ENCODE measurements at places on chromosomes 4 and X.

- H3K4me3 ChIP-seq: no peak overlapping the region
- H3K36me3 ChIP-seq: no peaks in the 10 kb centered on the region
- no peaks in the 10 kb centered on the region for H3K4me1 ChIP-seq
- H3K27ac ChIP-seq: no peak overlapping the region
- no peak for DNase-seq
These were observed 89.0 kb downstream of the NAF1 start for GRCh38 chr4:163077680-163078079.

GRCh38 chr4:39698424-39699009, 581 bp downstream of the UBE2K start:
- H3K27ac ChIP-seq: peak overlapping the region; percentile 92
- H3K36me3 ChIP-seq: peaks cover 16% of the 10 kb centered on the region
- DNase-seq: no peak
- peaks cover 25% of the 10 kb centered on the region for H3K4me1 ChIP-seq
- no peaks in the 10 kb centered on the region for H3K27me3 ChIP-seq
- H3K4me3 ChIP-seq: peak overlapping the region; percentile 94

DNA sequence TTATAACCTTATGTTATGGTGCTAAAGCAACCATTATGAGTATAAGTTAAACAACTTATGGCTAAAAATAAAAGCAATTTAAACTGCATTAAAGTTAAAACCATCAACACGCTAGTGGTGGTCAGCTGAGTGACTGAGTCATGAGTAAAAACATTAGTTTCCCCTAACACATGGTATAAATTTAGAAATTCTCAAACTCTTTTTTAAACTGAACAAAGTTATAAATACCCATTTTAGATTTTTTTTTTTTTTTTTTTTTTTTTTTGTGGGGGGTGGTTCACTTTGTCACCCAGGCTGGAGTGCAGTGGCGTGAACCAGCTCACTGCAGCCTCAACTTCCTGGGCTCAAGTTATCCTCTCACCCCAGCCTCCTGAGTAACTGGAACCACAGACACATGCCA, 5.4 kb upstream of the BBS7 start:
- H3K4me1 ChIP-seq: peaks cover 9% of the 10 kb centered on the region
- no peak overlapping the region for H3K4me3 ChIP-seq
- no peaks in the 10 kb centered on the region for H3K36me3 ChIP-seq

- no peak for DNase-seq
- no peaks in the 10 kb centered on the region for H3K4me1 ChIP-seq
- H3K27me3 ChIP-seq: no peaks in the 10 kb centered on the region
- H3K4me3 ChIP-seq: no peak overlapping the region
These were observed 1029.3 kb downstream of the TECRL start for GRCh38 chr4:63379750-63380522.

DNA sequence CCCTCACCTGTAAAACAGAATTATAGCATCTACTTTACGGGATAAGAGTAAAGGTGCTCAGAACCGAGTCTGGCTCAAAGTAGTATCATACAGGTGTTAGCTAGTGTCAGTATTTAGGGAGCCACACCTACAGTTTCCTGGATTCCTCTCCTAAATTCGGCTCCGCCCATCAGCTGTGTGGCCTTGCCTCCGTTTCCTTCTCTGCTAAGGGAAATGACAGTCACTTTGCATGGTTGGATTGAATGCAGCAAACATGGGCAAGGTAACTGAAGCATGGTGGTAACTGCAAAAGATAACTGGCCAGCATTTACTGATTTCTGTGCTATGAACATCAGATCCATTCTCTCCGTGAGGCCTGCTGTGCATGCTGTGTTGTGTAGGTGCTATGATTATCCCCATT, 2.8 kb downstream of the PPP1R3F start:
- H3K36me3 ChIP-seq: peaks cover 32% of the 10 kb centered on the region
- peak; percentile 59 for DNase-seq
- H3K27me3 ChIP-seq: no peaks in the 10 kb centered on the region
- peak overlapping the region; percentile 95 for H3K27ac ChIP-seq
- H3K4me3 ChIP-seq: peak overlapping the region; percentile 80

DNA sequence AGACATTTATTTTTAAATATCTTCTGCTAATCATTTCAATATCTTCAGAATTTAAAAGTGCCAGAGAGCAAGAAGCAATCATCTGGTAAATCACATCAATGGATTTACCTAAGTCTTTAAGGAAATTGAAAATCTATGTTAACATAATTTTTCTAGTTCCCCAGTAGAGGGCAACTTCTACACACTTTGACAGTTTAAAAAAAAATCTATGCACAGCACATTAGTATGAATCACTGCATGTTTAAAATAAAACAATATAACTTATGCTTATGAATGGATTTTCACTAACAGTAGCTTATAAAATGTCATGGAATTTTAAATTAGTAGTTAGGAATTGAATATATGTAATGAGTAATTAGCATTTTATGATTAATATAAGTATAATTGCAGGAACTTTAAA, 126.5 kb downstream of the REELD1 start:
- H3K4me1 ChIP-seq: peaks cover 5% of the 10 kb centered on the region
- H3K36me3 ChIP-seq: no peaks in the 10 kb centered on the region
- H3K4me3 ChIP-seq: no peak overlapping the region
- no peaks in the 10 kb centered on the region for H3K27me3 ChIP-seq

DNA sequence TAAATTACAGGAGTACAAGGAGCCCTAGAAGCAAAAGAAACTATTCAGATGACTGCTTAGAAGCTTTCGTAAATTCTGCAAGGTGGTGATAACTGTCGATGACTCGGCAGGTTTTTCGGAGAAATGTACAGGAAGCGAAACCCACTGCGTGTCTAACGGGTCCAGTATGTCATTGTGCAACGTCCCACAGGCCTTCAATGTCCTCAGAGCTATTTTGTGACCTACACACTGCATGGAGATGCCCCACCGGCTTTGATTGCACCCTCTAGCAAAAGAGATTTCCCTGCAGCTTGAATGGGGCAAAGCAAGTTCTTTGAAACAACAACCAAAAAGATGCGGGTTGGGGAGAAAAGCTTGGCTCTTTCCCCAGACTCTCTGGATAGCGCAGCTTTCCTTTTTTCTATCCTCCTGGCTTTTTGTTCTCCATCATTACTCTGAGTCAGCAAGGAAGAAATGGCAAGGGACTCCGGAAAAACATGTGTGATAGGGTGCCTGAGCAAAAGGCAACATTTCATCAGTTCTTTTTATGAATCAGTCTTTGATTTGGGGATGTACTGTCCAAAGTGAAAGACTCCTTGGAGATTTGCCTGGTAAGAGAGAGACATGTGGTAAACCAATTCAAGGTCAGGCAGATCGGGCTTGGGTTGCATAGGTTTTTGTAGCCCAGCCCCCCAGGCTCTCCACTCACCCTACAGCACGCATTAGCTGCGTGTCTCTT, 112.0 kb upstream of the TBL1X start:
- peak overlapping the region; percentile 97 for H3K27ac ChIP-seq
- peaks cover 60% of the 10 kb centered on the region for H3K4me1 ChIP-seq
- H3K27me3 ChIP-seq: no peaks in the 10 kb centered on the region
- H3K4me3 ChIP-seq: peak overlapping the region; percentile 64
- DNase-seq: peak; percentile 87
- H3K36me3 ChIP-seq: peaks cover 22% of the 10 kb centered on the region

DNA sequence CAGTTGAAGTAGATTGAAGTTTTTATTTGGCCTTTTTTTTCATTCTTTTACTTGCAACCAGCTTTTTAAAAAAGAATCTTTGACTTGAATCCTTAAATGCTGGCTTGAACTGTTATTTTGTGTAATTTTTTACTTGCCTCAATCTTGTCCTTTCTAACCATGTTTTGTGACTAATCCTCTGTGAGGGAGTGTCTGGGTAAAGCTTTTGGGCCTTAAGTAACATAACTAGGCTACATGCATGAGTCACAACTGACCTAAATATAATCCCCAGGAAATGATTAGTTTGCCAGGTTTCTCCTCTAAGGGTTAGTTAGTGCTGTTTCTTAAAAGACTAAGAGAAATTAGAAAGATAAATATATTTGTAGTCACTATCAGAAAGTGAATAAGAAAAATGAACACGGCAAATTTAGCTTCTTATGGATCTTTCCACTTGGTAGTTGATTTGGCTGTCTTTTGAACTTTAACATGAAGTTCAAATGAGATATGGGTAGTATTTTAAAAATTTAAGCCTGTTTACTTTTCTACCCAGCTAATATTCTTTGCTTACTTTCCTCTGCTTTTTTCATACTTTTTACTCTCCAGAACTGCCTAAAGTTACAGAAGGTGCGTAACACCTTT, 13.0 kb downstream of the EXOC1 start:
- H3K4me3 ChIP-seq: no peak overlapping the region
- DNase-seq: no peak
- no peaks in the 10 kb centered on the region for H3K27me3 ChIP-seq
- peak overlapping the region; percentile 62 for H3K27ac ChIP-seq
- peaks cover 26% of the 10 kb centered on the region for H3K4me1 ChIP-seq

- no peak for DNase-seq
- H3K27me3 ChIP-seq: no peaks in the 10 kb centered on the region
- no peak overlapping the region for H3K4me3 ChIP-seq
- no peaks in the 10 kb centered on the region for H3K4me1 ChIP-seq
These were observed 37.2 kb downstream of the CXCL8 start for GRCh38 chr4:73777612-73778011.

- peaks cover 31% of the 10 kb centered on the region for H3K4me1 ChIP-seq
- H3K27me3 ChIP-seq: peaks cover 89% of the 10 kb centered on the region
- H3K4me3 ChIP-seq: peak overlapping the region; percentile 27
- DNase-seq: no peak
- H3K27ac ChIP-seq: peak overlapping the region; percentile 61
These were observed 547 bp upstream of the PDGFRA start for GRCh38 chr4:54228546-54228945.

- no peaks in the 10 kb centered on the region for H3K4me1 ChIP-seq
- no peaks in the 10 kb centered on the region for H3K36me3 ChIP-seq
- no peak for DNase-seq
- no peaks in the 10 kb centered on the region for H3K27me3 ChIP-seq
These were observed 25.7 kb upstream of the PPARGC1A start for GRCh38 chr4:23915459-23916132.

DNA sequence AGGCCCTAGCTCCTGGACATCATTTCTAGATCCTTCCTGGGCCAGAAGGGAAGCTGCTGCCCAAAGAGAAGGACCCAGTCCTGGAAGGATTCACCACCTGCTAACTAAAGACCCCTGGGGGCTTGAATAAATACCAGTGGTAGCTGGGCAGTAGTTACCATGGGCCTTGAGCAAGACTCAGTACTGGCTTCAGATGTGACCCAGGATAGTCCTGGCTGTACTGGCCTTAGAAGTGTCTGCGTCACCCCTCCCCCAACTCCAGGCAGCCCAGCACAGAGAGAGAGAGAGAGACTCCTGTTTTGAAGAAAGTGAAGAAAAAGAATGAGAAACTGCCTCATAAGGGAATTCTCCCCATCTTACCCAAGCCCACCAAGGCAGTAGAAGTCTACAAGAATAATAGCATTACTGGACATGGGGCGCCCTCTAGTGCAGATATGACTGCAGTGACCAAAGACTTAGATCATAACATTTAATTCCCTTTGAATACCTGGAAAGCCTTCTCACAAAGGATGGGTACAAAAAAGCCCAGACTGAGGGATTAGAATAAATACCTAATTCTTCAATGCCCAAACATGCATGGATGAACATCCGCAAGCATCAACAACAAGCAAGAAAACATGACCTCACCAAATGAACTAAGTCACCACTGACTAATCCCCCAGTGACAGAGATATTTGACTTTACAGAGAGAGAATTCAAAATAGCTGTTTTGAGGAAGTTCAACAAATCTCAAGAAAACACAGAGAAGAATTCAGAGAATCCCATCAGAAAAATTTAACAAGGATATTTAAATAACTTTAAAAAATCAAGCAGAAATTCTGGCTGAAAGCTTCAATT, 171.8 kb downstream of the HNRNPD start:
- H3K4me1 ChIP-seq: peaks cover 3% of the 10 kb centered on the region
- H3K4me3 ChIP-seq: no peak overlapping the region
- peak; percentile 57 for DNase-seq
- H3K27ac ChIP-seq: no peak overlapping the region
- peaks cover 12% of the 10 kb centered on the region for H3K27me3 ChIP-seq
- no peaks in the 10 kb centered on the region for H3K36me3 ChIP-seq

DNA sequence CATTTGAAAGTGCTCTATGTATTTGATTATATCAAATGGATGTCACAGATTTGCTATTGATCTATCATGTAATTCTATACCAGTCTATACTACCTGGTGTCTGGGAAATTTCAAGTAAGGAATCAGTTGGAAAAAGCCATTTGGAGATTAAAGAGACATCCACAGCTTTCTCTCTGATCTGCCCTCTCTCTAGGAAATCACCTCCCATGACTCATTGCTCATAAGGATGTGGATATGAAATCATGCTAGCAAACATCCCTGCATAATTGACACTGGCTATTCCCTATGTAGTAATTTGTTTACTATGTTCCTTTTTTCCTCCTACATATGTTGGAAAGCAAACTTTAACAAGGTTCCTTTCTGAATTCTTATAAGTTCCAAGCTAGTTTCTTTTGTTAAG, 94.3 kb downstream of the TEX13A start:
- no peak overlapping the region for H3K4me3 ChIP-seq
- H3K4me1 ChIP-seq: no peaks in the 10 kb centered on the region
- H3K27me3 ChIP-seq: no peaks in the 10 kb centered on the region
- H3K27ac ChIP-seq: no peak overlapping the region
- DNase-seq: no peak

DNA sequence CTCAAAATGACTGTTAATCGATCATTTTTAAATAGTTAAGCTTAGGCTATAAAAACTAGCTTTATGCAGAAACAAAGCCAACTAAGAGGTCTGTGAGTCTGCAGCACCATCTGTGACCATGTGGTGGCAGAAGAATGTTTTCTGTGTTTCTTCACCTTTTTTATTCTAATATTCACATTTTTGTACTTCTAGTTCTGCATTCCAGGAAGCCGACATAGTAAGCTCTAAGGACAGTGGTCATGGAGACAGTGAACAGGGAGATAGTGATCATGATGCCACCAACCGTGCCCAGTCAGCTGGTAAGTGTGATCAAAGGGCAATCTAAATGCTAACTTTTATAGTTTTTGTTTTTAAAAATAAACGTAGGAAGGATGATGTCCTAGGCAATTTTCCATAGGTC, 5.6 kb downstream of the PCDH10 start:
- peaks cover 37% of the 10 kb centered on the region for H3K27me3 ChIP-seq
- peaks cover 2% of the 10 kb centered on the region for H3K4me1 ChIP-seq
- no peak overlapping the region for H3K4me3 ChIP-seq
- no peak overlapping the region for H3K27ac ChIP-seq

DNA sequence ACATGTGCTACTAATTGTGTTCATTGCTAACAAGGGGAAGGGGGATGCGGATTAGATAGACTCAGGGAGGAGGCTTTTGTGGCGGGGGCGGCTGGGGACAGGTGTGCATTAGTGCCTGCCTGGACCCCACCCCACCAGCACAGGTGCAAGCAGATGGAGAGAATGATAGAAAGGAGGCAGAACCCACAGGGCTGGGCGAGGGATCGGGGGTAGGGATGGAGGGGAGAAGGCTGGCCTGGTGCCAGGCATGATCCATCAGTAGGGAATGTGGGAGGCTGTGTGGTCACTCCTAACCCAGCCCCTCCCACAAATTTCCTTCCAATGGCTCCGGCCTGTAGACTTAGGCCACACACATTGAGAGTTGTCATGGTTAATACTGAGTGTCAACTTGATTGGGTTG, 30.5 kb upstream of the CRMP1 start:
- no peaks in the 10 kb centered on the region for H3K36me3 ChIP-seq
- no peak overlapping the region for H3K27ac ChIP-seq
- H3K4me3 ChIP-seq: no peak overlapping the region
- peaks cover 9% of the 10 kb centered on the region for H3K27me3 ChIP-seq
